ENCODE measurements at places on chromosomes 1 and 21. TPM values are rescaled to one million over a fixed set of nuclear protein-coding genes. Genes with fewer than 3 reads are reported as not detected.

SYTL1 gene
- polyA plus RNA-seq: 17.2 TPM

PRDM16 gene
- 6.4 TPM for polyA plus RNA-seq

DNALI1 gene
- polyA plus RNA-seq: 52.1 TPM

UQCRHL gene
- 0.89 TPM for polyA plus RNA-seq

KCNH1 gene
- polyA plus RNA-seq: 0.34 TPM

SIK1 gene
- polyA plus RNA-seq: 6.5 TPM

S100A3 gene
- polyA plus RNA-seq: 0.39 TPM

CRNN gene
- polyA plus RNA-seq: not detected

GNL2 gene
- polyA plus RNA-seq: 85.3 TPM

CHRM3 gene
- polyA plus RNA-seq: 7.9 TPM

C1QB gene
- polyA plus RNA-seq: 9.8 TPM

RAB42 gene
- 3.0 TPM for polyA plus RNA-seq

ITPKB gene
- 22.5 TPM for polyA plus RNA-seq

ITGB2 gene
- 18.8 TPM for polyA plus RNA-seq

GPR37L1 gene
- 0.08 TPM for polyA plus RNA-seq

MRPL39 gene
- 39.0 TPM for polyA plus RNA-seq

HSD3B1 gene
- 0.40 TPM for polyA plus RNA-seq

DIO1 gene
- polyA plus RNA-seq: 4.9 TPM

PERM1 gene
- 0.23 TPM for polyA plus RNA-seq

DEPDC1 gene
- polyA plus RNA-seq: 18.3 TPM

CELA3A gene
- polyA plus RNA-seq: not detected

ARHGEF16 gene
- 23.1 TPM for polyA plus RNA-seq

TMEM240 gene
- 9.7 TPM for polyA plus RNA-seq

TRAPPC3 gene
- polyA plus RNA-seq: 48.9 TPM

CLEC20A gene
- polyA plus RNA-seq: 0.37 TPM

CFAP141 gene
- not detected for polyA plus RNA-seq

TTLL10 gene
- polyA plus RNA-seq: 0.79 TPM

MFAP2 gene
- polyA plus RNA-seq: 218 TPM

TMEM125 gene
- polyA plus RNA-seq: 0.66 TPM

All from left renal pelvis (tissue), 4 donors.